ENCODE measurements at places on chromosomes 1 and 21.
A peak's percentile ranks its signal among the peaks of the same experiment; 100 is the strongest.

DNA sequence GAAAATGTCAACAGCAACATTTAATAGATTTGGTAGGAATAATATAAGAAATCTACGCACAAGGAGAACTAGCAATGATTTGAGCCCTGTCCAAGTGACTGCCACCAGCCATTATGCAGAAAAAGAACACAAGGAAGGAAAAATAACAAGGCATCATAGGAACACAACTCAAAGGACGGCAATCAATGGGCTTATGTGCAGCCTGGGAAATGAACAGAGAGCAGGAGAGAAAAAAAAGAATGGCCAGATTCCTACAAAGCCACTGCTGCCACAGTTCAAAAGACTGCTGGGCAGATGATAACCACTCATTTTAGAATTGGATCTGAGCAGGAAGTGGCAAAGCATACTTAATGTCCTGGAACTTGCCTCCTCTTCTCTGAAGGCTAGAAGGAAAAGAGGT is 274.3 kb upstream of the CAMK1G start:
- DNase-seq: no peak

DNA sequence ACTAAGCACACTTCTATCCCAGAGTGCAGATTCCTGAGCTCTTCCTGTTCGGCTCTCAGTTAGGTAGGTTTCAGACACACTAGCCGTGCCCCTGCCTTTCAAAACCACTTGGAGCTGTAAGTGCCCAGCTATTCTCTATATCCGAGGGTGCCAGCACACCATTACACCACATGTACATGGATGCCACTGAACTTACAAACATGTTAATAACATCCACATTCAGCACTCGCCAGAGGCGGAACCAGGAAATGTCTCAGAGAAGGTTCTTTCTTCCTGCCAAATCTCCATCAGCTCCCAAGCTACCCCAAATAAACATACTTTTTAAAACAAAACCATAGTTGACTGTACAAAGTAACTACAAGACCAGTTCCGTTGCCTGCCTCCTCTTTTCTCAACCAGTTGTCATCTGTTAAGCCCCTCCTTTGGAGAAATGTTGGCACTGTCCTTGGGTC is 78.4 kb upstream of the CTTNBP2NL start:
- no peak for DNase-seq

GRCh38 chr1:107196973-107197562 is 56.2 kb downstream of the NTNG1 start:
- peak; percentile 30 for DNase-seq

DNA sequence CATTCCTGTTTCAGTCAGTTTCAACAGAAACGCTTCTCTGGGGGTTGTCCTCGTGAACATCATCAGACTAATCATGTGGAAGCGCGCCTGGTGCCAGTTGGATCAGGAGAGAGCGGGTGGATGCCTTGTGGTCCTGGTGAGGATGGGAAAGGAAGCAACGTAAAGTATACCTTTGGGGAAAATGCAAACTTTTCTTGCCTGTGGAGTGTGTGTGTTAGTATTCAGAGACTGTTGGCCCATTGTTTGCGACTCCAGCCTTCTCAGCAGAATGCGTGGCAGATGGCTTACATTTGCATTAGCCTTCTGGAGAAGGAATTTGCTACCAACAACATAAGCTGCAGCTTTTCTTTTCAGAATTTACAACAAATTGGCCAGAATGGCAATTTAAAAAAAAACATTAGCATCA is 173.9 kb downstream of the RWDD3 start:
- no peak for DNase-seq

GRCh38 chr1:48530727-48531351 is 58.8 kb upstream of the SPATA6 start:
- peak; percentile 57 for DNase-seq

- DNase-seq: no peak
Measured at GRCh38 chr1:14634486-14634885, 36.0 kb downstream of the KAZN start.

DNA sequence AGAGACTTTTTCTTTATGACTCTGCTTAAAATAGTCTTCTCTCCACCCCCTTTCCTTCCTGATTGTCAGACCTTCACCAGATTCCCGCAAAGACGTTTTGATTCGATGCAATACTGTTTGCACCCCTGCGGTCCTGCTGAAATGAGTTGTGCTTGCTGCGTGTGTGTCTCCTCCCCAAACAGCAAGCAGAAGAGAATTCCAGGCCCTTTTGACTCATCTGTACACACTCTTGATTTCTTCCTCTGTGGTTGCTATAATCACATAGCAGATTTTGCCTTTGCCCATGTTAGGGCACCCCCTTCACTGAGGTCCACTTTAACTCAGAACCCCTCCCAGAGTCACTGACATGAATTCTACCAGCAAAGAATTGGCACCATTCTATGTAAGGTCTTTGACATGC is 136.5 kb downstream of the ZZZ3 start:
- peak; percentile 35 for DNase-seq

GRCh38 chr1:212578041-212578440 is 30.5 kb upstream of the ATF3 start:
- DNase-seq: no peak

DNA sequence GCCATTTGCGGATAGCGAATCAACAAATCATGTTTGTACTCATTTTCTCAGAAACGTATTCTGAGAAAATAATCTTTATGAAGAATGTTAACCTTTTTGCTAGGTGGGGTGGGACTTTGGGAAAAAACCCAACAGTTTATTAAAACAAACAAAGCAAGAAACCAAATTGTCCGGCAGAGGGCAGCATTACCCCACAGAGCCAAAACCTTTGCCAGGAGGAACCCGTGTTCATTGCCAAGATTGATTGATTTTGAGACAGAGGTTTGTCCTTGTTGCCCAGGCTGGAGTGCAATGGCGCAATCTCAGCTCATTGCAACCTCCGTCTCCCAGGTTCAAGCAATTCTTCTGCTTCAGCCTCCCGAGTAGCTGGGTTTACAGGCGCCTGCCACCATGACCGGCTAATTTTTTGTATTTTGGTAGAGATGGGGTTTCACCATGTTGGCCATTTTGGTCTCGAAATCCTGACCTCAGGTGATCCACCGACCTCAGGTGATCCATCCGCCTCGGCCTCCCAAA is 70.8 kb upstream of the RHOU start:
- peak; percentile 81 for DNase-seq

- DNase-seq: no peak
Measured at GRCh38 chr21:34812504-34813265, 143.9 kb downstream of the CLIC6 start.

- no peak for DNase-seq
Measured at GRCh38 chr1:162951553-162952315, 90.8 kb upstream of the CCDC190 start.

DNA sequence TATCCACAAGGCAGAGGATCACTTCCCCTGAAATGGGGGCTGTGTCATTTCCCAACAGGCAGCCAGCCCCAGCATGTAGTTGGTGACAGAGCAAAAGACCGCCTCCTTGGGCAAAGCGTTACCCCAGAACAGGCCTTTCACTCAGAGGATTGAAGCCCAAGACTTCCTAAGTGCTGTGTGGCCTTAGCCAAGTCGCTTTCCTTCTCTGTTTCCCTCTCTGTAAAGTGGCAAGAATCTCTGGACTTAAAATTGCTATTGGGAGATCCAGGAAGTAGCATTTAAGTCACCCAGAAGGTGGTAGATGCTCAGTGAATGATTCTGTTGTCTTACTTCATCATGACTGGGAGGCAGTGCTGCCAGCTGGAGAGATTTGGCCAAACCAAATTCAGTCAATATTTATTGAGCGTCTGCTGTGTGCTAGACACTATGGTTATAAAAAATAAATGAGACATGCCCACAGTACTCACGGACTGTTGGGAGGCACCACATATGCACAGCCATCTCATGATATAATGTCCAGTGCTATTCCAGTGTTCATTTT is 35.3 kb downstream of the NIPAL3 start:
- no peak for DNase-seq

DNA sequence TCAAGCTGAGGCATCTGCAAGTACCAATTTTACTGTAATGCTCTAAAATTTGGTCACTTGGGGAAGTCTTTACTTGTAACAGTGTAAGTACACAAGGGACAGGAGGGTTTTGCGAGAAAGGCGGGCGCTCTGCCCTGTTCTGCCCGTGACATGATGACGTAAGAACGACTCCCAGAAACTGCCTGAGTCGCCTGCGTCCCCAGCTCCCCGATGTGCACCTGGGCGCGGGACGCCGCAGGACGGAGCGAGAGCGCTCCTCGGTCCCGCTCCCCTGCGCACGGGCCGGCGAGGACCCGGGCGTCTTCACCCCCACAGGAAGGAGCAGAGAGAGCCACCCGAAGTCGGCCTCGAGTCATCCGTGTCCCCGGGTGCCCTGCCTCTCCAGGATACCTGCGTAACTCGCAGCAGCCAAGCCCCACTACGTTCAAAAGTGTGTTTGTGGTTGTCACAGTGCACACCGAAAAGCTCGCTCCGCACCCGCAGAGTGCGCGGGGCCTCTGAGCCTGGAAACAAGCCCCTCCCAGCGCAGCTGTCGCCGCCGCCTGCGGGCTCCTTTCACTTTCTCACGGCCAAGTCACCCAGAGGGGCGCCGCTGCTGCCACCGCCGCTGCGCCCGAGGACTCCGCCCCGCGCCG is 3.3 kb upstream of the ZBTB18 start:
- DNase-seq: no peak

- no peak for DNase-seq
Measured at GRCh38 chr21:42235593-42235992, 16.7 kb downstream of the ABCG1 start.

GRCh38 chr21:27761623-27762022 is 794.7 kb upstream of the ADAMTS5 start:
- no peak for DNase-seq

DNA sequence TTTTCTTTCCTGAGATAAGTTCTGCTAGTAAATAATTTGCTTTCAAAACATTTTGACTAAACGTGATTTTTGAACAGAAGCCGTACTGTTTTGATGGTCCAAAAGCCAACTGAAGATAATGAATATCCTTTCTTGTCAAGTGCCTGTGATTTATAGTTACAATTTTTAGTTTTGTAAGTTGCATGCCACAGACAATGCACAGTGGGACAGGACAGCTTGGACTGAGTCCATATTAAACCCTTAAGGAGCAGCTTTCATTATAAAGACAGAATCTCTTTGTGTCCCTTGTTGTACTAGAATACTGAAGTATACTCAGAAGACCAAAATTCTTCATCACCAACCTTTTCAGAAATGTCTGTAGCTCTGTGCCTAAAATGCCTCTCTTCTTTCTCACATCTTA is 92.2 kb downstream of the LTN1 start:
- no peak for DNase-seq

- DNase-seq: no peak
Measured at GRCh38 chr1:21742578-21742977, 40.4 kb downstream of the USP48 start.

- no peak for DNase-seq
Measured at GRCh38 chr1:216055004-216055403, 368.2 kb downstream of the USH2A start.

GRCh38 chr1:220895412-220895946 is 16.2 kb downstream of the HLX start:
- no peak for DNase-seq

All from KBM-7 (cell line).